Stomach (tissue), 19 donors: ENCODE measurements at places on chromosomes 5 and 9.

- DNase-seq, result no peak
Observed at GRCh38 chr5:167244583-167244982, 1046.9 kb upstream of the WWC1 start.

- DNase-seq, result no peak
Observed at GRCh38 chr5:14373685-14374084, 207.9 kb upstream of the OTULINL start.

- DNase-seq, result no peak
Observed at GRCh38 chr5:66198837-66199236, 54.7 kb downstream of the SREK1 start.

DNA sequence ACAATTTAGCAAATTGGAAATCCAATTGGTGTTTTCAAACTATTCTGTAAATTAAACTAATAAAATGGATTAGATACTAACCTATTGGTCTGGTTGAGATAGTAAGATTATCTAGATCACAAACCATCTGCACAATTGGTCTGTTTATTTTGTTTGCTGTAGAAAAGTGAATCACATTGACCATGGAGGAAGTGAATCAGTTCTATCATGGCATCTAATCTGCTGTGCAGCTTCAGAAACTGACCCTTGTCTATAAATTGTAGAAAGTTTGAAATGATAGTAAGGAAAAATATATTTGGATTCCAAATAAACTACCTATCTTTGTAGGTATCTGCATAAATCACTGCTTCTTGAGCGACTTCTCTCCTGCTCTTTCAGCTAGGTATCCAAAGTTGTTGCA lies 1865.4 kb downstream of the MAT2B start:
- DNase-seq, result no peak

DNA sequence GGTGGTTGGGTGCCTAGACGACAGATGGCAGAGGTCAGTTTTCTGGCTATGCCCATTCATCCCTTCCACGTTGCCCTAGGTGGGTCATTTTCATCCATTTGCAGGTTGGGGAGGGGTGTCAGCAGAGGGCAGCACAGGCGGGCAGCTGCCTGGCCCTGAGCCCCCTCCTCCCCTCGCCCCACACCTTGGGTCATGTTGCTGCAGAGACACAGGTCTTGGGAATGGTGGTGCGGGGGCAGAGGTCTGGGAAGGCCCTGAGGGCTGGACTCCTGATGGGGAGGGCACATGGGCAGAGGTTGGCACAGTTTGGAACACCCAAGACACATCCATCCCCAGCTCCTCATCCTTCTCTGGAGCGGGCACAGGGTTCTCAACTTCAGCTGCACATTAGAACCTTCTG lies 103.2 kb upstream of the LMX1B start:
- DNase-seq, result no peak

DNA sequence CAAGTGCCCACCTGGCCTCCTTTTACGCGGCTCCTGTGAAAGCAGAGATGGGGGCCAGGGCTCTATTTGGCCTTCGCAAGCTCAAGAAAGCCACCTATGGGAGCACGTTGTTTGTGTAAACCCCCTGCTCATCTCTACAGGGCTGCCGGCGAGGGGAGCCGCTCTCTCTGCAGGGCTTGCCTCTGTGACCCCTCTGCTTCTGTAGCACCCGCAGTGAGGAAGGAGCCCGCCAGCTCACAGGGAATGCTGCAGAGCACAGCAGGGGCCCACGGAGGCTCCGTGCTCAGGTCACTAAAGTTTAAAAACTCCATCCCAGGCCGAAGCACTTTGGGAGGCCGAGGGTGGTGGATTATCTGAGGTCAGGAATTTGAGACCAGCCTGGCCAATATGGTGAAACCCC lies 376.8 kb downstream of the IRX2 start:
- DNase-seq, result no peak

- no peak for DNase-seq
Observed at GRCh38 chr9:98329281-98329680, 73.8 kb upstream of the TBC1D2 start.

DNA sequence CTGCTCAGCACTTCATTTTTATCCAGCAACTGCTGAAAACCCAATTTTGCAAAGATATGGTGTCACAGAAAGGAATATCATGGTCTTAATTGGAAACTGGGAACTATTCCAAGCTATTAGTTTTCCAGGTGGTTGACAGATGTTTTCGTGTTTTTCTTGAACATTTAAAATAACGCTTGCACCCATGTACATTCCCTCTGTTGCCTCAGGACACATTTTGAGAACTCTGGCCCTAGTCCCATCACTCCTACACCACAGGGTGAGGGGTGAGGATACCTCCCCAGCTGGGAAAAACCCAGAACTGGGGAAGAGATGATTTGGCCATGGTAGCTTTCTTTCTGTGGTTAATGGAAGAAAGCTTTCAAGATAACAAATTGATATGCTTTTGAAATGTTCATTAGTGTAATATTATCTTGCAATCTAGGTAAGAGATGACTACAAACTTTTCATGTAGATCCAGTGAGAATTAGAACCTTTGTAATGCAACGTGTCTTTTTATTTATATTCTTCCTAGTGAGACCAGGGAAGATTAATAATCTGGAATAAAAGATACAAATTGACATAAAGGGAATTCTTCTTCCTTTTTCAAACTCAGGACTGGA lies 627.0 kb downstream of the RAB3C start:
- DNase-seq, result no peak

DNA sequence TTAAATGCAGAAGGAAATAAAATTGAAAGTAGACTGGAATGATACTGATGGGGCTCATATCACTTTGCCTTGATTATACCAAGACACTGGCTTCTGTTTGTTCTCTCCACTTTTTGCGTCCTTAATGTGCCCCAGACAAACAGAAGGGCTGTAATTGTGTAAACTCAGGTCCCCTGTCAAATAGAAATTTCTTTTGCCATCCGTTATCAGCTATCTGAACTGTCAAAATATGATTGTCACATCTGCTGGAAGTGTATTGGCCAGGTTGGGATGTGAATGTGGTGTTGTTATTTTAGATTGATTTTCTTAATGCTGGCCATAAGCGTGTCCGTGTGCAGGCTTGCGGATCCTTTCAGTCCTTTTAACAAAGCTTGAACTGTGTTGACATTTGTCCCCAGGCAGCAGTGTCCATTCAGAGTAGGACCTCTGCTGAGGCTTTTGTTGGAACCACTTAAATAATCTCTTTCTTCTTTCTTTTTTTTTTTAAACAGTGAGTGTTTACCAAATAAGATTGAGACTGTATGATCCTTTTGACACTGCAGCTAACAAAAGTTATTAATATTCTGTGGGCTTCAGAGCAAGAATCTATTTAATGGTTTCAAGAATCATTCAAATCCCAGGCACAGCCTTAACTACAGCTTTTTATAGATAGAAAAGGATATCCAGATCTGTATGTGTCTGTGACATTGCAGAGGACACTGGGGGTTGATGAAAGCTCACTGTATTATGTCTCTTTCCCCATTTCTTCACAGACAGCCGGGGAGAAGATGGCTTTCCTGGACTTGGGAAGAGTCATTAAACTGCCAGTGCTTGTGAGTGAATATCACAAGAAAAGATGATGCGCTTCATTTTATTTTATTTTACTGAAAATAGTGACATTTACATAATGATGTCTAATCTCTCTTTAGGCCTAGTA lies 171.7 kb downstream of the ZNF608 start:
- no peak for DNase-seq

- no peak for DNase-seq
Observed at GRCh38 chr9:124441291-124441690, 9.0 kb upstream of the ADGRD2 start.

DNA sequence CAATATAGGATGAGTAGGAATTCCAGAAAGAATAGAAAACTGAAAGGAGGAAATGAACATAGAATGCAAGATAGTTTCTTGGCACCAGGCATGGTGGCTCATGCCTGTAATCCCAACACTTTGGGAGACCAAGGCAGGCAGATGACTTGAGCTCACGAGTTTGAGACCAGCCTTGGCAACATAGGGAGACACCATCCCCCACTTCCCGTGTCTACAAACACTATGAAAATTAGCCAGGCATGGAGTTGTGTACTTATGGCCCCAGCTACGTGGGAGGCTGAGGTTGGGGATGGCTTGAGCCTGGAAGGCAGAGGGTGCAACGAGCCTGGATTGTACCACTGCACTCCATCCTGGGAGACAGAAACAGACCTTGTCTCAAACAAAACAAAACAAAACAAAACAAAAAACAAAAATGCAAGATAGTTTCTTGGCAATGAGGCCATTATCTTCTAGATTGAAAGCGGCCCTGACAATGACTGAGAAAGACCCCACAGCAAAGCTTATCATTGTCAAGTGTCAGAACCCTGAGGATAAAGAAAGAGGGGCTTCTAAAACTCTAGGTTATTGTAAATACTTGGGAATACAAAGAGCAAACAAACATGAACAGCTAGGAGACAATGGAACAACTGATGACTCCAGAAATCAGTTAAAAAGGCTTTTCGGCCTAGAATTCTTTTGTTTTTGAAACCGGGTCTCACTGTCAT lies 9.2 kb downstream of the SQSTM1 start:
- DNase-seq, result no peak

DNA sequence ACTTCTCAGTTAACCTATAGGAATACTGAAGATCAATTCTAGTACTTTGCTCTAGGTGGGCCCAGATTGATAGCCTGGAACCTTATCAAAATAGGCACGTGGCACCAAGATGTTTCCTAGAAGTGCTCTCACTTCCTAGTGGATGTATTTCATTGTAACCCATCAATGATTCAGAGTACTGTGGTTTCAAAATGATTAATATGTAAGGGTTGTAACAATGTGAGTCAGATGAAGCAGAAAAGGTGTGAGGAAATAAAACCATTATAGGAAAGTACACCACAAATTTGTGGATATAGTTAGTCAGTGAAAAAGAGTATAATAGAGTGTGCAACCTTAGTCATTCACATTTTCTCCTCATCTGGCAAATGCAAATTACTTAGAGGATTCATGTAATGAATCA lies 177.3 kb upstream of the FST start:
- DNase-seq, result no peak

- DNase-seq, result no peak
Observed at GRCh38 chr9:75149841-75150241, 61.5 kb downstream of the OSTF1 start.

DNA sequence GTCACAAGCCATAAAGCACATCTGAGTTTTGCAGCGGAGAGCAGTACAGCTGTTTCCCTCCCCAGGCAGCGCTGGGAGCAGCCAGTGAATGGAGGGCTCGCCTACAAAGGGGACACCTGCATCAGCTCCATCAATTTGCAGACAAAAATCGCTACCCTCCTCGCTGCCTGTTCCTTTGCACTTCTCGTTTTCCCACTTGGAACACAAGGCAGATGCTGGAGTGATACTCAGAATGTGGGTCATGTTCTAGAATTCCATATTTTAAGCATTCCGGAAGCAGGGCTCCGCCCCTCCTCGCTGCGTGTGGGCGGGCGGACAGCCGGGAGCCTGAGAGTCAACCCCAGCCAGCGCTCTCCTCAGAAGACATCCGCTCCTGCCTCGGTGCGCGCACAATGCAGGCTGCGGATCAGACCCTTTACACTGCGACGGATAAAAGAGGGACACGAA lies 92.1 kb downstream of the LMNB1 start:
- peak; percentile 76 for DNase-seq

- DNase-seq, result no peak
Observed at GRCh38 chr9:27212191-27212590, 84.8 kb downstream of the EQTN start.

- DNase-seq, result peak; percentile 79
Observed at GRCh38 chr5:139658928-139659667, 10.9 kb downstream of the CXXC5 start.

DNA sequence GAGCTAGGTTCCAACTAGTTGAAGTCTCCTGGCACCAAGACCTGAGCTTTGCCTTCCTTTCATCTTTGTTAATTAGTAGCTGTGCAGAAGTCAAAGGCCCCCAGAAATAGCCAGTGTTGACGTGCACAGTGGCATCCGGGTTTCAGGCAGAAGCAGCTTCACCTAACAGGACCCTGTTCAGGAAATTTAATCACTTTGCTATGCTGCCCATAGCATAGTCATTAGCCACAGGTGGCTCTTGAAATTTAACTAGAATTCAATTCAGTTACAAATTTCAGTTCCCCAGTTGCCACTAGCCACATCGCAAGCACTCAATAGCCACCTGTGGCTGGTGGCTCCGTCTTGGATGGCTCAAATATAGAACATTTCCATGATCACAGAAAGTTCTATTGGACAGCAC lies 179.1 kb downstream of the GOLPH3 start:
- DNase-seq, result no peak

DNA sequence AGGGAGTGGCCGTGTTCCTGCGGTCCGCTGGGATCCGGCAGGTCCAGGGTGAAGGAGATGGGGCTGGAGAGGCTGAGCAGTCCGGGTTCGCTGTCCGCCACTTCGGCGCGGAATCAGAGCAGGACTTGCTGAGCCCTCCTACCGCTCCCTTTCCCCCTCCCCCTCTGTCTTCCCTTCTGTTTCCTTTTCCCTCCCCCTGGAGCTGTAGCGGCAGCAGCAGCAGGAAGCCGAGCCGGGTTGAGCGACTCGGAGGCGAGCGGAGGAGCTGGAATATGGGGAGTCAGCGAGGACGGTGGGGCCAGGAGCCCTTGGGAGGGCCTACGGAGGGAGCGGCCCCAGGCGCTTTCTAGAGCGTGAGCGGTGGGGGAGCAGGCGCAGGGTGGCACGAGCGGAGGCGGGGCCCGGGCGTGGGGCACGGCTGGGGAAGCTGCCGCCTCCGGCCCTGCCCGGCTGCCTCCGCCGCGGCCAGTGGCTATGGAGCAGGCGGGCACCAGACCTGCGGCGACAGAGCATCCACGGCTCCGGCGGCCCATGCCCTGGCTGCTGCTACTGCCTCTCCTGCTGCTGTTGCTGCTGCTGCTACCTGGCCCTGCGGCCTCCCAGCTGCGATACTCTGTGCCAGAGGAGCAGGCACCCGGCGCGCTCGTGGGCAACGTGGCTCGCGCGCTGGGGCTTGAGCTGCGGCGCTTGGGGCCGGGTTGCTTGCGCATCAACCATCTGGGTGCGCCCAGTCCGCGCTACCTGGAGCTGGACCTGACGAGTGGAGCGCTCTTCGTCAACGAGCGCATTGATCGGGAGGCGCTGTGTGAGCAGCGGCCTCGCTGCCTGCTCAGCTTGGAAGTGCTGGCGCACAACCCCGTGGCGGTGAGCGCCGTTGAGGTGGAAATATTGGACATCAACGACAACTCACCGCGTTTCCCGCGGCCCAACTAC lies at the start of gene PCDHAC2:
PCDHAC2 (plus strand) TSS at position 184 of the 933 bp plus-strand sequence; CDS start at position 475, 291 bp downstream.
- DNase-seq, result peak; percentile 49

- DNase-seq, result no peak
Observed at GRCh38 chr9:131809941-131810344, 70.1 kb upstream of the RAPGEF1 start.

DNA sequence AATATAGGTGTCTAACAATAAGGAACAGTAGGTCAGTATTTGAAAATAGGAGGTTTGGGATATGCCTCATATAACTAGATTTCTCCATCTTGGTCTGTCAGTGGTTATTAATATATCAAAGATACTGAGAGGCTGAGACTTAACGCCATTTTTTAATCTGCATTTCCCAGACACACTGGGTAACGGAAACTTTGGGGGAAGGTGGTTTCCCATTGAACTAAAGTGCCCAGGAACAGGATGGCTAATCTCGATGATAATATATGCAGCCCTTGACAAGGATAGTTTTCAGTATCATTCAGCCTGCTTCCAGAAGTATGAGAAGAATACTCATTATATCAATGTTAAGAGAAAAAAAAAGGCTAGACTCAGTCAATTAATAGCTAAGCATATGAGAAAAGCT lies 30.7 kb downstream of the EFNA5 start:
- no peak for DNase-seq
